Pulmonary artery endothelial cell (primary cell): ENCODE measurements at places on chromosomes 7 and 10. TPM values are rescaled to one million over a fixed set of nuclear protein-coding genes. Genes with fewer than 3 reads are reported as not detected.

Gene RAB19
- total RNA-seq: 0.33 TPM in 1 of 2 replicates, not detected in the other

Gene TMEM26
- 0.14 and 0.26 TPM in 2 replicates for total RNA-seq

GRCh38 chr7:4523219-4523618 is 158.9 kb upstream of the FOXK1 start:
- no peak for DNase-seq

DNA sequence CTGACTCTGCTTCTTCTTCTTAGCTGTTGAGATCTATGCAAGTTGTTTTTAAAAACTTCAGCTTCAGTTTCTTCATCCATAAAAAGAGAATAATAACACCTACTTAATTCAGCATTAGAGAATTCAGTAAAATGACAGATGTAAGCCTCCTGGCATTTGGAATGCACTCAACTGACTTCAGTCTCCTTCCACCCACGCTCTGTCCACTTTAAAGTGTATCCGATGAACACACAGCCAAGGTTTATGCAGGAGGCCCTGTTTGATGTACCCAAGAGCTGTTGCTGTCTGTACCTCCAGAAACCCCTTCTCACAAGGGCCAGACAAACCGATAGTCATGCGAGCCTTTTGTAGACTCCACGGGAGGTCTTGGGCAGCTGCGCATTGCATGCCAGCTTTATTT is 27.1 kb upstream of the SLC35B4 start:
- DNase-seq: no peak

DNA sequence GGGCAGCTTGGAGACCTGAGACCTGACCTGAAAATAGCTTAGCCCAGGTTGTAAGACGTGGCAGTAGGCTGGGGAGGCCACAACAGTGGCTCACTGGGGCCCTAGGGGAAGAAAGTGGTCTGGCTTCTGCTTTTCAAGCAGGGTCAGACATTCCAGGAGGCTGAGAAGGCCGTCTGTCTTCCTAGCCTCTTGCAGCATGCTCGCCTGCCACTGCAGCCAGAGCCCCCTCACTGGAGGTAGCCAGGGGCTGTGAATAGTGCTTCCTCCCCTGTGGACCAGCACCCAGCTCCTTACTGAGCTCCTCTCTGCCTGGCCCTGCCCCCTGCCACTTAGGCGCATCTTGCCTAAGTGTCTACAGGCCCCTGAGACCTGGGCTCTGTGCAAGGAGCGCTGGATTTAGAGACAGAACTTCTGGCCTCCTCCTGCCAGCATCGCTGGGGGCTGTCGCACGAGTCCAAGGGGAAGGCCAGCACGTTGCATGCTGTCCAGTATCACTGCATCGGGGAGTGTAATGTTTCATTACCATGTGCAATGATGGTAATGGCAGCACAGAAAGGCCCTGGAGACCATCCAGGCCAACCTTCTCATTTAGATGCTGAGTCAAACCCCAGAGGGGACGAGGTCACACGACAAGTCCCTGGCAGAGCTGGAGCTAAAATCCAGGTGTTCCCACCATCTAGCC is 12.7 kb downstream of the ZMIZ1 start:
- no peak for DNase-seq
